ENCODE measurements at places on chromosomes 16 and 17.

- no peak for DNase-seq
Measured at GRCh38 chr16:84138824-84139627, 6.0 kb downstream of the HSDL1 start.

DNA sequence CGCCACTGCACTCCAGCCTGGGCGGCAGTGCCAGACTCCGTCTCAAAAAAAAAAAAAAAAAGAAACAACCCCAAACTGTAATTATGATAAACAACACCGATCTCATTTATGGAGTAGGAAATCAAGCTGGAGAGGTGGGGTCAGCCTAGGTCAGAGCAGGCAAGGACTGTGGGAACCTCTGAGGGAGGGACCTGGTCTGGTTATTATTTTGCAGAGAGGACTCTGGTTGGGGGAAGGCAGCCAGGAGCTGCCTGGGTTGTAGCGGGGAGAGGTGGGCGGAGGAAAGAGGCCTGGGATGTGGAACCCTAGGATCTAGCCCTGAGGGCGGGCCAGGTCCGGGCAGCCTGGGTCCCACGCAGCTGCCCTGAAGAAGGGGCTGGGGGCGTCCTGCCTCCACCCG is 10.9 kb upstream of the HS3ST6 start:
- no peak for DNase-seq

- DNase-seq, result no peak
Measured at GRCh38 chr17:55279788-55280187, 15.0 kb downstream of the HLF start.

DNA sequence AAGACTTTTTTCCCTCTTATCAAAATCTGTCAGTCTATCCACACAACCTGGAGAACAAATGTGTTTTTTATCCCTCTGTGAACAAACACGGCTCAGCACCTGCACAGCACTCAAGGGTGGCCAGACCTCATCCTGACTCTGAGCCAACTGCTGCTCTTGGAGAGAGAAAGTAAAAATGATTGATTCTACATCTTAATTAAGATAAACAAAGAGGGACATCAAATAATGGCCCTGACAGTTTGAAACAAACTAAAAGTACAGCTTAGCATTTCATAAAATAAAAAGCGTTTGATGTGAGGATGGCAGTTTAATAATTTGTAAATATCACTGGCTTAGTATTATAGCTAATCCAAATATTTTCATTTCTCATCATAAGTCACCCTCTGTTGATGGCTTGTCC is 106.2 kb downstream of the SNX11 start:
- no peak for DNase-seq

- DNase-seq, result no peak
Measured at GRCh38 chr16:69544088-69544487, 21.7 kb upstream of the NFAT5 start.

DNA sequence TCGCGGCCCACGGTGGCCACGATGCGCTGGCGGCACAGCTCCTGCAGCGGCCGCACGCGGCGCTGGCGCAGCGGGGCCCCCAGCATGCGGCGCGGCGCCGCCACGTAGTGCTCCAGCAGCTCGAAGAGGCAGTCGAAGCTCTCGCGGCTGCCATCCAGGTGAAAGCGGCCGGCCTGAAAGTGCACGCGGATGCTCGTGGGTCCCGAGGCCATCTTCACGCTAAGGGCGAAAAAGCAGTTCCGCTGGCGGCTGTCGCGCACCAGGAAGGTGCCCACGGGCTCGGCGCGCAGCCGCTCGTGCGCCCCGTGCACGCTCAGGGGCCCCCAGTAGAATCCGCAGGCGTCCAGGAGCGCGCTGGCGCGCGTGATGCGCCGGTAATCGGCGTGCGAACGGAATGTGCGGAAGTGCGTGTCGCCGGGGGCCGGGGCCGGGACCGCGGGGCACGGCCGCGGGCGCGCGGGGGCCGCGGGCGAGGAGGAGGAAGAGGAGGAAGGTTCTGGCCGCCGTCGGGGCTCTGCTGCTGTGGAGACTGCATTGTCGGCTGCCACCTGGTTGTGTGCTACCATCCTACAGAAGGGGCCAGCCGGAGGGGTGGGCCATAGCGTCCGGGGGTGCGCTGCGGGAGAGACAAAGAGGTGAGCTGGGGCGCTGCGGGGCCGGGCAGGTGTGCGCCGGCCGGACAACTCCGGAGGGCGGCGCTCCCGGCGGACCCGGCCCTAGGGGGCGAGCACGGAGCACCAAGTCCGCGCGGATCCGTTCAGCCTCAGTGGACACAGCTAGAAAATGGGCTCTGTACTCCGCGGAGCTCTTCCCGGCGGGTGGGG is 879 bp downstream of the SOCS1 start:
- peak; percentile 42 for DNase-seq

DNA sequence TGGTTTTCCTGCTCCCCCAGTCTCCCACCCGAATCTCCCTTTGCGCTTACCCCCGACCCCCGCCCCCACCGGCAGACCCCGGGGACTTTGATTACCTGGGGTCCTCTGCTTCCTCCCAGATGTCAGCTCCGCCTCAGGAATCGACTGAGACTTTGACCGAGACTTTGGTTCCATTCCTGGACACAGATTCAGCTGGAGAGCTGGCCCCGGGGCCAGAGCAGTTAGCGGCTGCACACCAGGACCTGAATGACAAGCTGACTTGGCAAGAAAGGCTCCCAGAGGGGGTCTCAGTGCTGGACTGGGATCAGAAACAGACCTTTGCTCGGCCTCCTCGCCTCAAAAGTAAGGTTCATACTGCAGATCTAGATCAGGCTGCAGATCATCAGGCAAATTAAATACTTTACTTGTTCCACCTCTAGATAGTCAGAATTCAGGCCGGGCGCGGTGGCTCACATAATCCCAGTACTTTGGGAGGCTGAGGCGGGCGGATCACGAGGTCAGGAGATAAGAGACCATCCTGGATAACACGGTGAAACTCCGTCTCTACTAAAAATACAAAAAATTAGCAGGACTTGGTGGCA is 60.3 kb upstream of the FBXO47 start:
- no peak for DNase-seq

- DNase-seq, result no peak
Measured at GRCh38 chr17:82378741-82379021, 7.1 kb downstream of the UTS2R start.

DNA sequence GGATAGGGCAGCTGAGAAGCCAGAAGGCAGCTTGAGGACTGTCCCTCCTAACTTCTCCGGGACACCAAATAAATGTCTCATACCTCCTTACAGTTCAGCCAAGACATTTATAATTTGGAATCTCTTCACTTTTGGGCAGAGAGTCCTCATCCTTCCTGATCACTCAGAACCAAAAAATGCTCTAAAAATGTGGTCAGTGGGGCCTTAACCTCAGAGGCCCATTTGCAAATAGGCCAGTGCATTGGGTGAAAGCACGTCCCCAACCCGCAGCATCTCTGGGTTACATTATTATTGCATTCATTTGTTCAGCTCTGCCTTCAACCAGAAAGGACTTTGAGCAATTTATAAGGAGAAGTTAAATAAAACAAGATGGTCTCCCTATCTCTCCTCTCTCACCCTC is 112.4 kb upstream of the IRX3 start:
- DNase-seq, result no peak

- no peak for DNase-seq
Measured at GRCh38 chr17:13636951-13637350, 35.2 kb upstream of the HS3ST3A1 start.

DNA sequence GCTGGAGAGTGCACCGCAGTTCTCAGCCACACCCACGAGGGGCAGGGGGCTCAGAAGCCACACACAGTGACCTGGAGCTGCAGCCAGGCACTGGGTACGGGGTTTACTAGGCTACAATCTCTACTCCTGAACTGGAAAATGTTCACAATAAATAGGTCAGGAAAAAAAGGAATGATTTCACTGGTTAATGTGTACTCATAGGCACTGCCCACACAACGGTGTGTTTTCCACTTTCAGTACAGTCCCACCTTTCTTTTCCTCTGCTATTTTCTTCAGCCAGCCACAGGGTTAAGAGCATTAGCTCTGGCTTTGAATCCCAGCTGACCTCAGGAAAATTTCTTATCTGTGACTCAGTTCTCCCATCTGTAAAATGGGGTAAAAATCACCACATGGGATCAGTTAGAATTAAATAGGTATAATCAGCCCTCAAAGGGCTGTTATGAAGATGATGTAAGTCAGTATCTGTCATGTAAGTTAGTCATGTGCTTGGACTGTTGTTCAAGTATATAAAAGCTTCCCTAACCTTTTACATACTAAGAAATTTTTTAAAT is 35.7 kb downstream of the ZCCHC14 start:
- peak; percentile 36 for DNase-seq

DNA sequence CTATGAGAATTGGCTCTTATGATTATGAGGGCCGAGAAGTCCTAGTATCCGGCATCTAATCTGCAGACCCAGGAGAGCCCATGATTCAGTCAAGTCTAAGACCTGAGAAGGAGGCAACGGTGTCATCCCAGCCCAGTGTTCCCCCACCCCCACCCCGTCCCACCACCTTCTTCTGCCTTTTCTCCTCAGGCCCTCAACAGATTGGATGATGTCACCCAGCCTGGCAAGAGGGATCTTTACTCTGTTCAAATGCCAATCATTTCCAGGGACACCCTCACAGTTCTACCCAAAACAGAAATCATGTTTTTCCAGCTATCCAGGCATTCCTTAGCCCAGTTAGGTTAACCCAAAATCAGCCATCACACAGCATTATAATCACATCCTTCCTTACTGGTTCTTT is 10.0 kb upstream of the GAA start:
- DNase-seq, result no peak

DNA sequence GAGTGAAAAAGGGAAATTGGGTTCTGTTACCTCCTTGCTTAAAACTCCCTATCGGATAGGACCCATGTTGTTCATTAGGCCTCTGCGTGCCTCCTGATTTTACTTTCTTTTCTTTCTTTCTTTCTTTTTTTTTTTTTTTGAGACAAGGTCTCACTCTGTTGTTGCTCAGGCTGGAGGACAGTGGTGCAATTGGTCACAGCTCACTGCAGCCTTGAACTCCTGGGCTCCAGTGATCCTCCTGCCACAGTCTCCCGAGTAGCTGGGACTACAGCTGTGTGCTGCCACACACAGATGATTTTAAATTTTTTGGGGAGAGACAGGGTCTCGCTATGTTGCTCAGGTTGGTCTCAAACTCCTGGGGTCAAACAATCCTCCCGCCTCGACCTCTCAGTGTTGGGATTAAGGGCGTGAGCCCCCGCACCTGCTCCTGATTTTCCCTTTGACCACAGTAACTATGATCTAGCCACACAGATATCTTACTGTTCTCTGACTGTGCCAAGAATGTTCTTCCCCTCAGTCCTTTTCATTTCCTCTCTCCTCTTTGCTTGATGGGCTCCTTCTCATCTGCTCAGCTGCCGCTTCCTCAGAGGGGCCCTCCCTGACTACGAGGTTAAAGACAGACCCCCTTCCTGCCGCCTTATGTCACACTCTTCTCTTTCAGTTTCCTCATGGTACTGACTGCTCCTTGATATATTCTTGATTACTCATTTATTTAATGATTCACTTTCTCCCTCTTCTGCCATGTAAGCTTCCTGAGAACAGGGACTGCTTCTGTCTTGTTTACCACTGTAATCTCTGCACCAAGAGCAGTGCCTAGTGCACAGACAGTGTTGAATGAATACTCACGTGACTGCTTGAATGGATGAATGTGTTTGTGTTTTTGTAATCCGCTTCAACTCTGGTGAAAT is 44.3 kb downstream of the LCMT1 start:
- DNase-seq, result no peak

- no peak for DNase-seq
Measured at GRCh38 chr17:38324141-38324697, 19.5 kb downstream of the GPR179 start.

DNA sequence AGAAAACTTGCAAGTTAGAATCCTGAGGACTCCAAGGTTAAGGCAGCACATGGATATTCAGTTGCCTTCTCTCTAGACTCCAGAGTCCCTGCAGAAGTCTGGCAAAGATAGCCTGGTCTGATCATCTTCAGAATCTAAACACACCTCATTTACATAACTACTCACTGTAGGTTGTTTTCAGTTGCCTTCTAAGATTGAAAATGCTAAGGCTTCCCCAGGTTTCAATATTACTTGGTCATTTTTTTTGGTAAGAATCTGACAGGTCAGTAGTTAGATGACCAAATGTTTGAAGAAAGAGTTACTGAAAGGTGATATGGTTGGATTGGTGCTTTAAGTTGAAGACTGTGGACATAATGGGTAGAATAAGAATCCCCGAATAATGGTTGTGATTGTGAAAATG is 205.4 kb upstream of the KCNJ16 start:
- DNase-seq, result no peak
